Midbrain (tissue), 1 donor: ENCODE measurements at places on chromosomes 11 and 22.
A peak's percentile ranks its signal among the peaks of the same experiment; 100 is the strongest.

DNA sequence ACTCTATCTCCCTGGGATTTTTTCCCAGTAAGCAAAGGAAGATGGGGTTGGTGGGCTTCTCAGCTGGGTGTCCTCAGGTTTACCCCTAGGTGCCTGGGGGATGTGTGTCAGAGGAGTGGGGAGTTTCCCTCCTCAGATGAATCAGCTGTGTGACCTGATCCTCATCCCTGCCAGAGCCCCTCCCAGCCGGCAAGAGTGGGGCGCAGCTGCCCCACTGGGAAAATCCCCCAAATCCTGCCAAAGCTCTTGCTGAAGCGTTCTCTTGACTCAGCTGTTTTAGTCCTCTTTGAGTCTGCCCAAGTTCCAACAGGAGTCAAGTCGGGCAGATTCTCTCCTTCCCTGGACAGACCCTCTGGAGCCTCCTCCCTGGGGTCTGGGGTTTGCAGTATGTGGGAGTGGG, 6.0 kb downstream of the C11orf68 start:
- DNase-seq, result no peak

DNA sequence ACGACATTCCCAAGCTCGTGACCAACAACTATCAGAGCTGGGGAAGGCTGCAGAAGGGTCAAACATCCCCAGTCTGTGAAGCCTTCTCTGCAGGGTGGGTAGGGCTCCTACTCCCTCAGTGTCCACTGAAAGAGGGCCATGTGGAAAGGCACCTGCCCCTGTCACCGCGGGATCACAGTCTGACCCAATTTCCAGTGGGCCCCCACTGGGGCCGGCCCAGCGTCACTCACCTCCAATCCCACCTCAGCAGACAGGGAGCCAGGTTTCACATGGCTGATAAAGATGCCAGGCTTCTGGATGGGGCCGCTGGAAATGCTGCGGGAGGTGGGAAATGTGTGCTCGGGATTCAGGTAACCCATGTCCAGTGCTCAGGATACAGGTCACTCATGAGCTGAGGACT, 20.0 kb downstream of the USH1C start:
- DNase-seq, result no peak

DNA sequence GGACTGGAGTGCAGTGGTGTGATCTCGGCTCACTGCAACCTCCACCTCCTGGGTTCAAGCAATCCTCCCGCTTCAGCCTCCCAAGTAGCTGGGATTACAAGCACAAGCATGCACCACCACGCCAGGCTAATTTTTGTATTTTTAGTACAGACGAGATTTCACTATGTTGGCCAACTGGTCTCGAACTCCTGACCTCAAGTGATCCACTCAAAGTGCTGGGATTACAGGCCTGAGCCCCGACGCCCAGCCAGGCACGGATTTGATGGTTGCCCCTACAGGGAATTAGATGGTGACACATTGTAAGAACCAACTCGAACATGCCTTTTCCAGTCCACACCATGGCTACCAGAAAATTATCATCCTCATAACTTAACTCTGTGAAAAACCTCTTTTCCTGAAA, 26.8 kb upstream of the RTL6 start:
- no peak for DNase-seq

- no peak for DNase-seq
These were observed 27.2 kb downstream of the GNB1L start for GRCh38 chr22:19827341-19828034.

DNA sequence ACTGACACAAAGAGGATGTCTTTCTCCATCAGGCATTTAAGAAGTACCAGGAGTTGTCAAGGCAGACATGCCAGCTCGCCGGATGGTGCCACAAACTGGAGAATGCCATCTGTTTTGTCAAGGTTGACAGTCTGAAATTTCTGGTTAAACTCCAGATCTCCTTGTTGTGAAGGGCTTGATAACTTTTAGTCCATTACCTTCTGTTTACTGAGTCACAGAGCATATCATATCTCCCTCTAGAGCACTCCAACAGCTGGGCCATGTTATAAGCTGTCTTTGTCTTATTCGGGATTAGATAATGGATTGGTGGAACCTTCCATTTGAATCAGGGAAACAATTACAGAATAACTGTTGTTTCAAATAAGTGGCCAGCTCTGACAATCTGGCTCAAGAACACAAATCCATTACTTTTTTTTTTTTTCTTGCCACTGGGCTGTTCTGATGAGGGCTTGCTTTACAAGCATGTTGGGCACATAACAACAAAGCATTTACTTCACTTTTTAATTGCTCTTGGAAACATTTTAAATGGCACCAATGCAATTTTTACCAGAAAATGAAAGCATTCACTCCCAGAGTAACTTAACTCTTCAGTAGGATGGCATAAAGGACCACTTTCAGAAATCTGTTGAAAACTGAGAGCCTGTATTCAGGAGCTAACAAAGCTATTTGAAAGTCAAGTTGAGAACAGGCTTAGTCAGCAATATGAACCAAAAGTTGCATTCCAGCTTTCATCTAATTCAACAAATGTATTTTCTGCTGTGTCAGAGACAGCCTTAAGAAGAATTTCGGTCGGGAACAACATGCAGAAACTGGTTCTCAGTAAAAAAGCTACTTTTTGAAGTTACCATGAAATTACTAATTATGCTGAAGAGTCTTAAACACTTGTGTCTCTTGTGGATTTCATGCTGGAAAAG, 227.6 kb upstream of the PITPNB start:
- DNase-seq, result peak; percentile 19

DNA sequence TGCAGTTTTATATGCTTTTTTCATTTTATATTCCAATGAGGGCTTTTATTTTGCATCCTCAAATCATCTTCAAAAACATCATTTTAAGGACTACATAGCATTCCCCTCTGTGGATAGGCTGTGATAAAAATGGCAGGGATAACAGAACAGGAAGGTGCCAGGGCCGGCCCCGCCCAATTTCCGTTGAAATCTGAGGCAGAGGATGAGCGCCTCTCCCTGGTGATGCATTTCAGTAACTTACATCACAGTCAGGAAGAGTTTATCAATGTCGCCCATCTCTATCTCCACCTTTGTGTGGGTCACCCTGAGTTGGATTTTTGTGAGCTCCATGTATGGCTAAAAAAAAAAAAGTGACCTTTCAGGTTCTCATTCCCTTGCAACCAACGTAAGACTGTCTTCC, 201.6 kb downstream of the DSCAML1 start:
- no peak for DNase-seq

GRCh38 chr11:12868315-12869073, 140.6 kb upstream of the RASSF10 start:
- DNase-seq, result peak; percentile 10

- DNase-seq, result no peak
These were observed 168.2 kb upstream of the PDGFD start for GRCh38 chr11:104332110-104332509.

DNA sequence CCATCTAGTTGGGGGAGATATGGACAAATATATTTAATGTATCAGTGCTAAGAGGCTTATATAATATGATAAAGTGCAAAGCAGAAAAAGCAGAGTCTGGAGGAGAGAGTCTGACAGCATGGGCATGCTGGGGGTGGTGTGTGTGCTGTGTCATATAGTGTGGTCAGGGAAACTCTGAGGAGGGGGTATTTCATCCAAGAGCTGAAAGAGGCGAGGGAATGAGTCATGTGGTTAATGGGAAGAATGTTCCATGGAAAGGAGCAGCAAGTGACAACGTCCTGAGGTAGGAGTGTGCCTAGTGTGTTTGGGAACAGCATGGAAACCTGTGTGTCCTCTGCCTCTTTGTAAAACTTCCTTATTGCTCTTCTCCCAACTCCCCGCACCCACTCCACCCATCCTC, 38.0 kb downstream of the EIF3F start:
- DNase-seq, result no peak

- no peak for DNase-seq
These were observed 25.1 kb downstream of the RSPH14 start for GRCh38 chr22:23116506-23117263.

GRCh38 chr11:92224407-92225124, at the start of gene FAT3:
Gene FAT3 (plus strand): TSS chr11:92224818. CDS start chr11:92352113, 127,295 bp downstream.
- peak; percentile 62 for DNase-seq

GRCh38 chr11:2748814-2749554, 49.2 kb upstream of the KCNQ1OT1 start:
- no peak for DNase-seq

GRCh38 chr11:96324912-96325311, 18.1 kb downstream of the MAML2 start:
- no peak for DNase-seq

- DNase-seq, result no peak
These were observed 649.1 kb downstream of the OPCML start for GRCh38 chr11:132883241-132883640.

DNA sequence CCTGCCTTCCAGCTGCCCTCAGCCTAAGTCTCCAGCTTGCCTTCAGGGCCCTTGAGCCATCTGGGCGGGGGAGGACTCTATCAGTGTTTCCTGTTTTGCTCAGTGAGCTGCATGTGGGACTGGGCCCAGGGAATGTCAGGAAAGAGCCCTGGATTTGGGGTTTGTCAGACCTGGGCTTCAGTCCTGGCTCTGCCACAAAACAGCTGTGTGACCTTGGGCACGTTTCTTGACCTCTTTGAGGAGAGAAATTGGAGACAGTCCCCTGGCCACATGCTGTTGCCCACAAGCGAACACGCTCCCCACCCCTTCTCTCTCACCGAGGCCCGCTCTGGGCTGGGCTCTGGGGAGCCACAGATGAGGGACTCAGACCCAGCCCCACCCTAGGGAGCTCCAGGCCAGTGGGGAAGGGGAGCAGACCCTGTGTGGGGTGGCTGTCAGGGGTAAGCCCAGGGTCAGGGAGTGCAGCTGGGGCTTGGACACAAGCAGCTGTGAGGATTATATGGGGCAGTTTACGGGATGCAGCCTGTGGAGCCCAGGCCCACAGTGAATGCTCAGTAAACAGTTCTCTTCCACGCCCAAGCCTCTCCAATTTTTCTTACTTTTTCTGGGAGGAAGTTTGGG, 12.3 kb downstream of the MYO7A start:
- no peak for DNase-seq

DNA sequence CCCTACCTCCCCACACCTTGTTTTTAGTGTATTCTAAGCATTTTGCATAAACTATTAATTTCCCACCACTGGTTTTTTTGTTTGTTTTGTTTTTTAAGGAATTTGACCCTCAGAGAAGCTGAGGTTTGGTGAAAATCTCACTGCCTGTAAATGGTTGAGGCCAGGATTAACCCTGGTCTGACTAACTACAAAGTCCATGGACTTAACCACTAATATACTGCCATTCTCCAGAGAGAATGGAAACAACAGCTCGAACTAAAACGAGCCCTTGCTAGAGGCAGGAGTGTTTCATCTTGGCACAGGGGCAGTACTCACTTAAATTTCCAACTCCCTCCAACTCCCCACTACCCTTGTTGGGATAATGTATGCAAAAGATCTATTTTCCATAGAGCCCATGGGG, 3.0 kb downstream of the CTNND1 start:
- DNase-seq, result no peak

- no peak for DNase-seq
These were observed 141.1 kb downstream of the RCN1 start for GRCh38 chr11:32231909-32232493.

- no peak for DNase-seq
These were observed 39.8 kb upstream of the POGLUT3 start for GRCh38 chr11:108538022-108538424.

DNA sequence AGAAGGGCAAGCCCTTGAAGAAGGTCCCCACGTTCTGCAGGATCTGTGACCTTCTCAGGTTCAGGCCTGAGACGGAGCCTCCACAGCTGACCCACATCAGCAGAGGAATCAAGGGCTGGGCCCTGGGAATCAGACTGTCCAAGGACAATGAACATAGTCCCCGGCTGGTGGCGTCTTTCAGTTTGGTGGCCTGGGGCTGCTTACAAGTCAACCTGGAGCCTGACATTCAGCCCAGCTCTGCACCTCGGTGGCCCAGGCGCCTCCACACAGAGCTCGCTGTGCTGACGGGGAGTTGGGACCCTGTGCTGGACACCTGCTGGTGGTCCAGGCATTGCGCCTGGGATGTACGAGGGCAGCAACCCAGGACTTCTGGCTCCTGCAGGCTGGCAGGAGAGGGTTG, 523.5 kb downstream of the TBC1D22A start:
- DNase-seq, result no peak

GRCh38 chr11:104738208-104738607, 160.1 kb downstream of the CASP12 start:
- DNase-seq, result no peak

DNA sequence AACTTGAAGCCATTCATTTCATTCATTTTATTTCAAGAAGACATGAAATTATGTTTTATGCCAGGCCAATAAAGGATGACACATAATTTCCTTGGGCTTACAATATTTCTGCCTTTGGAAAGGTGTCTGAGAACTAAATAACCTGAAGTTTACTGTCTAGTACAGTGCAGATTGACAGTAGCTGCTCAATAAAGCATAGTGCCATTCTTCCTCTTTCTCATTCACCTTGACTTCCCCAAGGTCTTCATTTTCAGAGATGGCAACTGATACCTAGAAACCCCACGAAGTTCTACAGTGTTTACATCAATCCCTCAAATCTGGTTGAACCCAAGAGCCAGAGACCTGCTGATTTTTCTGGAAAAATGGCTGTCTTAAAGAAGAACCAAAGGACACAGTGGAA, 144.3 kb upstream of the SYN3 start:
- no peak for DNase-seq

DNA sequence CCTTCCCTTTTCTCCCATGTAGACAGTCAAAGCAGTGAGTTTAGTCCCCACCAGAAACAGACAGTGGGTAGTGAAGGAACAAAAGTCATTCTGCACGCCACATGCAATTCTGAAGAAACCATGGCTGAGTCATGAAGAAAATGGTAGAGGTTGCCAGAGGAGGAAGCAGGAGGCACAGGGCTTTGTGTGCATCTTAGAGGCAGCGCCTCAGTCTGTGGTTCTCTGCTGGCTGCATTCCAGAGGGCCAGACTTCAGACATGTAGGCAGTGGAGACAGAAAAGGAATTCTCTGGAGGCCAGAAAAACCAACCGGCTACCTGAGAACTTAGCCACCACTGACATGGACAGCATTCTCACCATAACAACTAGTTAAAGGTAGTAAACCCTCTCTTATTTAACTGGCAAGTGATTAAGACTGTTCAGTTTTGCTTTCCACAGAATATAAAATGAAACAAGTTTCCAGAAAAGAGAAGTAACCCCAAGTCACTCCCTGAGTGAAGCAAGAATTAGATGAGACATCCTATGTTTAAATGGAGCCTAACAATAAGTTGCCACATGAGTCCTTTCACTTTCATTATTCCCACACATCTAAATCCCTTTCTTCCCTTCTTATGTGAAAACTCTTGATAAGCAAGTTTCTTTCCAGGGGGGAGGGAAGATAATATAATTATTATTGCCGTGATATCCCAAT, 556.1 kb downstream of the SOX6 start:
- DNase-seq, result peak; percentile 16

GRCh38 chr11:117457031-117457785, 129.6 kb downstream of the CEP164 start:
- DNase-seq, result no peak

DNA sequence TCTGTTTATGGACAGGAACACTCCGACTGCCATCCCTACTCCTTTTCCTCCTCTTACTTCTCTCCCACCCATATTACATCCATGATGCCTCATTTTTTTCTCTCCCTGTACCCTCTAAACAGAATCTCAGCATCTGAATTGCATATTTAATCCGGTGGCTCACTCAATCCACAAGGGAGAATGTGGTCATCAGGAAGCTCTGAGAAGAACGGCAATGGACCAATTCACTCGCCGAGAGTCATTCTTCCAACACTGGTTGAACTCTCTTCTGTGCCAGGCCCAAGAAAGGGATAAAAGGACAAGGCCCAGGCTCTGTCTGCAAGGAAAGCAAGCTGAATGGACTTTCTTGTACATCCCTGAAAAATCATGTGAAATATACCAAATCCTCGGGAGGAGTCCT, 15.9 kb downstream of the MAP6 start:
- no peak for DNase-seq
